ENCODE measurements at places on chromosomes 7 and 10.

- no peak for DNase-seq
Measured at GRCh38 chr10:79090134-79090803, 21.5 kb downstream of the ZMIZ1 start.

- DNase-seq, result no peak
Measured at GRCh38 chr10:132877473-132877872, 64.9 kb downstream of the CFAP46 start.

- DNase-seq, result no peak
Measured at GRCh38 chr7:155741082-155741481, 71.2 kb downstream of the SHH start.

DNA sequence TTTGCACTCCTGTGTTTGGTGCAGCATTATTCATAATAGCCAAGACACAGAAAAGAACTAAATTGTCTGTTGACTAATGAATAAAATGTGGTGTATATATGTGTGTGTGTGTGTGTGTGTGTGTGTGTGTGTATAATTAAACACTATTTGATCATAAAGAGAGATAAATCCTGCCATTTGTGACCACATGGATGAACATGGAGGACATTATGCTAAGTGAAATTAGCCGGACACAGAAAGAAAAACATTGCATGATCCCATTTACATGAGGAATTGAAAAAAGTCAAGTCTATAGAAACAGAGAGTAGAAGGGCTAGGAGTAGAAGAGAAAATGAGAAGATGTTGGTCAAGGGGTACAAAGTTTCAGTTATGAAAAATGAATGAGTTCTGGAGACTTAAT is 85.9 kb downstream of the ANK3 start:
- DNase-seq, result no peak

- peak; percentile 3 for DNase-seq
Measured at GRCh38 chr10:22927661-22928403, at the start of gene ARMC3. TSS of gene ARMC3 (plus strand) at chr10:22928053. CDS start at chr10:22931997, 3,944 bp downstream.

DNA sequence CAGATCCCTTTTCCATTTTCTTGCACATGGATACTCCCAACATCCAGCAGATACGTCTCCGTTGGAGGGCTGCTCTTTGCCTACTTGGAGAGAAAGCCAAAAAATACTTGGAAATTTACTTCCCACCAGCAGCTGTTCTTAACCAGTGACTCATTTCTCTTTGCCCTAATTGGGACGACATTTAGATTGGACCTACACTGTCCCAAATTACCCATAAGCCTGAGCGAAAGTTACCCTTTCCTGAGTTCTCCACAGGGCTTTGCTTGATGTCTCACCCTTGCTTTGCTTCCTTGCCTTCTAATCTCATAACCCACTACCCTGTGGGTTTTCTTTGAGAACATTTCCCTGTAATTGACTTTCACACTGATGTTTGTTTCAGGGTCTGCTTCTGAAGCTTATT is 48.1 kb downstream of the SAMD8 start:
- DNase-seq, result no peak

- DNase-seq, result no peak
Measured at GRCh38 chr10:58266003-58266825, 1.5 kb downstream of the IPMK start.

GRCh38 chr7:30028749-30029635 is 780 bp downstream of the PLEKHA8 start:
- no peak for DNase-seq

GRCh38 chr10:107889105-107889504 is 724.6 kb upstream of the SORCS1 start:
- DNase-seq, result no peak

DNA sequence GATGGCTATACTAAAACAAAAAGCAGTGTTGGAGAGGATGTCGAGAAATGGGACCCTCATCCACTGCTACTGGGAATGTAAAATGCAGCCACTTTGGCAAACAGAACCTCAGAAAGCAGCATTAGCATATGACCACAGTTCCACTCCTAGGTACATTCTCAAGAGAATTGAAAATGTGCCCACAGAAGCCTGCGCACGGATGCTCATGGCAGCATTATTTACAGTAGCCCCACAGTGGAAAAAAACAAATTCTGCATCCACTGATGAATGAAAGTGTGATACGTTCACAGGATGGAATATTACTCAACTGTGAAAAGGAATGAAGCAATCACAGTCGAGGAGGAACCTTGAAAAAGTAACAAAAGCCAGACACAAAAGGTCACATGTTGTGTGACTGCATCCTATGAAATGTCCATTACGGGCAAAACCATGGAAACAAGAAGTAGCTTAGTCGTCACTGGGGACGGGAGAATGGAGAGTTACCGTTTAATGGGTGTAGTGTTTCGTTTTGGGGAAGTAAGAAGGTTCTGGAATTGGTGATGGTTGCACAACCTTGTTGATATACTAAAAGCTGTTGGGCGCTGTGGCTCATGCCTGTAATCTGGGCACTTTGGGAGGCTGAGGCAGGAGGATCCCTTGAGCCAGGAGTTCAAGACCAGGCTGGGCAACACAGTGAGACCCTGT is 2.5 kb upstream of the UPK3B start:
- no peak for DNase-seq

- no peak for DNase-seq
Measured at GRCh38 chr7:116986611-116987565, 33.6 kb downstream of the ST7 start.

DNA sequence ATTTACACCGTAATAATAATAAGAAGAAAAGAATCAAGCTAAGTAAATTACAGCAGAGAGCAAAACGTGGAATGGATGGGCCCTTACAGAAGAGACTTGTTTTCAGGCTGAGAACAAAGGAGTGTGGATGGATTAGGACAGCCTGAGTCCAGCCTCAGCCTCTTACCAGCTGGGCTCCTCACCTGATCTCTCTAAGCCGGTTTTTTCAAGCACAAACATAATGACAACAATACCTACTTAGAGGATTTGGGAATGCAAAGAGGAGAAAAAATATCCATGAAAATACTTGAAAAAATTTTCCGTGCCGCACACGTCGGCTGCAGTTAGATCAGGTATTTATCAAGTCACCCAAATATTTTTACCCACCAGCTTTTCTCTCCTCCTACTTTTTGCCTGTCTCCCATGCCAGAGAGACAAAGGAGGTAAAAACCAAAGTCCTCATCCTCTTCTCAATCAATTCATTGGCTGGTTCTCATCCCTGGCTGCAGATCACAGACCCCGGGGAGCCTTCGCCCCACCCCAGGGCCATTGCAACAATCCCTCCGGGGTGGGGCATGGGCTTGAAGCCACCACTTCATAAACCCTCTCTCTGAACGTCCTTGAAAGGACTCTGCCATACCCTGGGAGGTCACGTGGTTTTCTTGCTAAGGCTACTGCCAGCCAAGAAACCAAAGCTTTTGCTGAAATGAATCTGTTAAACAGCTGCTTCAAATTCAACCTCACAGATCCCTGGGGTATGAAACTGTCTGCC is 29.7 kb upstream of the GTF2I start:
- no peak for DNase-seq

GRCh38 chr7:116593359-116594075 is 68.7 kb downstream of the CAV1 start:
- no peak for DNase-seq

GRCh38 chr10:95655571-95656290 is 780 bp downstream of the ALDH18A1 start:
- DNase-seq, result no peak

GRCh38 chr10:24603333-24603732 is 120.4 kb downstream of the ARHGAP21 start:
- DNase-seq, result no peak

- DNase-seq, result no peak
Measured at GRCh38 chr7:41873741-41874140, 170.9 kb upstream of the INHBA start.

- DNase-seq, result no peak
Measured at GRCh38 chr7:90453931-90454330, 15.5 kb upstream of the PTTG1IP2 start.

DNA sequence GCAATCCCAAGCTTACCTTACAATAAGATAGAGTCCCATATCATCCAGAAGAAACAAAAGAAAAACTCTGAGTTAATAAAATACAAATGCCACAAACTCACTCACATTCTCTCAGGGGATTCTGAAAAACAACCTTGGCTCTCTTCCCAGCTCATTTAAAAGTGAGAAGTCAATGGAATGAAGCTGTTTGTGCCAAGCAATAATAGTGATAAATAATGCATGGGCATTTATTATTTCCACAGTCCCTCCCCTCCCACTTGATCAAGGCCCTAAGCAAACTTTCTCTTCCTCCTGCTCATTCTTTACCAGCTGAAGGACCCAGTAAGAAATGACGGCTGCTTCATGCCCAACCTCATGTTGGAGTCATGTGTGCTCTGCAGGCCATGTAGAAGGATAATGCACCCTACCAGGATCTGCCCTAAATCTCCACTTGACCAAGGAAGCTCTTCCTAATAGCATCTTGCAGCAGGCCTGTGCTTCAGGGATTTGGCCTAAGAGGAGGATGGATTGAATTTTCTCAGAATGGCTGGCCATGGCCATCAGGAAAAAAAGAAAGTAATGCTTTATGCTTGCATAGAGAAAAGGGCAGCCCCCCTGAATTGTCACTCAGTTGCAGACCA is 451.3 kb downstream of the GPAM start:
- no peak for DNase-seq

- no peak for DNase-seq
Measured at GRCh38 chr7:2613098-2613930, 18.5 kb upstream of the TTYH3 start.

DNA sequence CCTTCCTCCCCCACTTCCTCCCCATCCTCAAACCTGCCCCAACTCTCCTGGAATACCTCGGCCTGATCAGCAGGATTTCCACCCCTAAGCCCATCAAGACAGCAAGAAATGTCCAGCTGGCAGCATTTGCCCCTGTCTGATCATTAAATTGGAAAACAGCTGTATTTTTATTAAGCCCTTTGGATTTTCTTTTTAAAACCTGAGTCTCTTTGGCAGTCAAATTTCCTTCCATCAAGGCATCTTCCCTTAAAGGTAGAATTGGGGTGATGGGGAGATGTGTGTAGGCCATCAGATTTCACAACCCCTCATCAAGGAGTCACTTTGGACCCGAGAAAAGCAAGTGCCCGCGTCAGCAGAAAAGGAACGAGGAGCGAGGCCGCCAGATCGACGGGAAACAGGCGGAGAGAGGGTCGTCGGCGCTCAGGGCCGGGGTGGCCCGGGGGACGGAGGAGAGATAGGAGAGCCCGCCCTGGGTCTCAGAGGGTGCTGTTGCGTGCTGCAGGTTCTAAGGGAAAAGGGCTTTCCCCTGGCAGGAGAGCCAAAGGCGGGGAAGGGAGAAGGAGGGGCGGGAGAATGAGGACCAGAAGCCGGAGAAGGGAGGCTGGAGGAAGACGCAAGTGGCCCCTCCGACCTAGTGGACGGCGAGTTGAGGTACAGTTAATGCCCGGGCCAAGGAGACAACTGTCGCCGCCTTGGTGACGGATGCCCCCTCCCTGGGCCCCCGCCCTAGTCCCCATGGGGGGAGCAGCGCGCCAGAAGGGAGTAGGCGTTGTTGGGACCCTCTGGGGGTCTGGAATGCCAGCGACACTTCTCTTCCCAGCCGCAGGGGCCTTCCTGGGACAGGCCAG is 11.5 kb upstream of the GATA3 start:
- DNase-seq, result no peak

DNA sequence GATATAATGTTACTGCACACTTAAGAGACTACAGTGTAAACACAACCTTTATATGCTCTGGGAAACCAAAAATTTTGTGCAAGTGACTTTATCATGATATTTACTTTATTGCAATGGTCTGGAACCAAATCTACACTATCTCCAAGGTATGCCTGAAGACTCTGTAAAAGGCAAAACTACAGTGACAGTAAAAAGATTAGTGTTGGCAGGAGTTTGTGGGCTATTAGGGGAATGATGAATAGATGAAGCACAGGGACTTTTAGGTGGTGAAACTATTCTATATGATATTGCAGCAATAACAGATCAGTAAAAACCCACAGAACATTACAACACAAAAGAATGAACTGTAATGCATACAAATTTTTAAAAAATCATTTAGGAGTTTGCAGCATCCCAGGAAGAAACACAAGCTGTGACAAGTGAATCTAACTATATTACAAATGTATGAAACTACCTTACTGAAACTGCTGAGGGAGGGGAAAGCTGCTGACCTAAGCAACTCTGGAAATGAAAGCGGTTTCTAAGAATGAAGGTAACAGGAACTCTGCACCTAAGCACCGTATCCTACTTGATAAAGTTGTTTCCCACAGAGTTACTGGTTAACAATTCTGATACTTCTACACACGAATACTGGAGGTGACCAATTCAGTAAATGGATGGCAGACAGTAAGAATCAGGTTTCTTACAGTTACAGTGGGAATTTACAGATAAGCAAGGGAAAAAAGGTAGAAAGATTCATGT is 82.6 kb downstream of the ATE1 start:
- no peak for DNase-seq

DNA sequence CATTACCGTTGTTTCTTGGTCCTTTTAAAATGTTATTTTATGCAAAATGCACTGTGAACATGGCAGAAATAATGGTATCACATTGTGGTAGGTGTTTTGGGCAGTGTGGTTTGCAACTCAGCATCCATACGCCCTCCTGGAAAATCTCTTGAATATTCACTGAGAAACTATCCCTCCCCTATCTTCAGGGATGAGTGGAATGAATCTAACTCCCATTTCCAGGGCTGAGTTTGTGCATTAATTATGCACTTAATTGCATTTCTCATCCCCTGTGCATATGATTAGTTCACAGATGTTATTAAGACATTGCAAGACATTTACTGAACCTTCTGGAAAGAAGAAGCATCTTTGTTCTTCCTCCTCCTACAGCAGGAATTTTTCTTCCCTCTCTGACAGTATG is 36.5 kb downstream of the CFAP43 start:
- DNase-seq, result no peak

- no peak for DNase-seq
Measured at GRCh38 chr7:33928986-33929385, 23.6 kb downstream of the BMPER start.

- no peak for DNase-seq
Measured at GRCh38 chr10:118506671-118507590, 88.5 kb downstream of the PRLHR start.

GRCh38 chr7:80467069-80467468 is 44.8 kb downstream of the GNAT3 start:
- DNase-seq, result no peak

DNA sequence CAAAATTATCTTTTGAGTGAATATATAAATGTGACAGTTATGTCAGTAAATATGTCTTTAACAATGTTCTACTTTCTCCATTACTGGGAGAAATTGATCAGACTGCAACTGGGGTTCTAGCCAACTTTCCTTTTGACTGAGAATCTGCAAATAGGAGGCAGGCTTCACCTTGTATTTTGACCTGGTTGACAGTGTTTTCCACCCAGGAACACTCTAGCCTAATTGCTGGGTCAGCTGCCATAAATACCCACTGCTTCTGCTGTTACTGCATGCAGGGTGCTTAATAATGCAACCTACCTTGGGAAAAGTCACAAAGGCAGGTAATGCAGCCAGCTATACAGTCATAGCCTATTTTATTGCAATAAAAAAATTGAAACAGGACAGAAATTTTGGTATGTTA is 319.0 kb downstream of the DGKB start:
- no peak for DNase-seq
